Uterine smooth muscle cell (primary cell): ENCODE measurements at places on chromosomes 1 and 21. TPM values are rescaled to one million over a fixed set of nuclear protein-coding genes. Genes with fewer than 3 reads are reported as not detected.

EPHB2 gene
- 5.2 and 13.0 TPM in 2 replicates for total RNA-seq

ST6GALNAC5 gene
- 0.66 and 4.4 TPM in 2 replicates for total RNA-seq

FNDC10 gene
- total RNA-seq = 0.77 and 1.00 TPM in 2 replicates

KRTAP23-1 gene
- not detected in 2 replicates for total RNA-seq

CACNA1S gene
- not detected in 2 replicates for total RNA-seq

NPHS2 gene
- total RNA-seq = not detected in 2 replicates

NPR1 gene
- total RNA-seq = 1.1 and 4.1 TPM in 2 replicates

CELA2B gene
- total RNA-seq = not detected in 2 replicates

LINGO4 gene
- under 0.01 TPM in 1 of 2 replicates, not detected in the other for total RNA-seq

THEM5 gene
- not detected in 2 replicates for total RNA-seq

ANXA9 gene
- 1.1 and 1.3 TPM in 2 replicates for total RNA-seq

TADA1 gene
- total RNA-seq = 13.9 and 17.7 TPM in 2 replicates

C1QTNF12 gene
- total RNA-seq = 1.1 and 2.0 TPM in 2 replicates

COL8A2 gene
- 5.0 and 12.5 TPM in 2 replicates for total RNA-seq

DONSON gene
- total RNA-seq = 15.5 and 28.9 TPM in 2 replicates

RIIAD1 gene
- not detected in 2 replicates for total RNA-seq

LCE2C gene
- not detected in 2 replicates for total RNA-seq

TCHH gene
- total RNA-seq = under 0.01 TPM in 1 of 2 replicates, not detected in the other

CLCA1 gene
- total RNA-seq = under 0.01 TPM in 1 of 2 replicates, not detected in the other

PRR9 gene
- total RNA-seq = 0.12 and 1.2 TPM in 2 replicates

PRDX6 gene
- 275 and 327 TPM in 2 replicates for total RNA-seq

COL16A1 gene
- total RNA-seq = 50.2 and 202 TPM in 2 replicates

EFNA4 gene
- total RNA-seq = 1.7 and 2.9 TPM in 2 replicates
